K562 (cell line): ENCODE measurements at places on chromosomes 1 and 21. TPM values are rescaled to one million over a fixed set of nuclear protein-coding genes. Genes with fewer than 3 reads are reported as not detected.

The SYTL1 gene
- 6.0 and 9.3 TPM in 2 replicates for total RNA-seq

The CNIH4 gene
- 45.8 and 49.0 TPM in 2 replicates for total RNA-seq

The ADORA3 gene
- not detected in 2 replicates for total RNA-seq

The ACTL8 gene
- total RNA-seq, result 2.1 and 2.7 TPM in 2 replicates

The FCER1A gene
- total RNA-seq, result not detected in 2 replicates

The ELF3 gene
- total RNA-seq, result 0.63 and 1.2 TPM in 2 replicates

The DIPK1A gene
- total RNA-seq, result 1.3 TPM in 2 replicates

The PLA2G2F gene
- total RNA-seq, result not detected in 2 replicates

The GPR3 gene
- 10.9 and 11.0 TPM in 2 replicates for total RNA-seq

The TIE1 gene
- total RNA-seq, result 0.20 and 0.31 TPM in 2 replicates

The ZBTB8A gene
- 0.22 and 0.31 TPM in 2 replicates for total RNA-seq

The BCL2L15 gene
- 0.09 and 0.72 TPM in 2 replicates for total RNA-seq

The KCNE2 gene
- not detected in 2 replicates for total RNA-seq
